ENCODE measurements at places on chromosomes 3 and 15.

GRCh38 chr15:76346669-76347481 is 10.3 kb downstream of the ISL2 start:
- peak; percentile 54 for ATAC-seq

- no peak for ATAC-seq
These were observed 5.5 kb upstream of the RSL24D1 start for GRCh38 chr15:55202206-55202605.

DNA sequence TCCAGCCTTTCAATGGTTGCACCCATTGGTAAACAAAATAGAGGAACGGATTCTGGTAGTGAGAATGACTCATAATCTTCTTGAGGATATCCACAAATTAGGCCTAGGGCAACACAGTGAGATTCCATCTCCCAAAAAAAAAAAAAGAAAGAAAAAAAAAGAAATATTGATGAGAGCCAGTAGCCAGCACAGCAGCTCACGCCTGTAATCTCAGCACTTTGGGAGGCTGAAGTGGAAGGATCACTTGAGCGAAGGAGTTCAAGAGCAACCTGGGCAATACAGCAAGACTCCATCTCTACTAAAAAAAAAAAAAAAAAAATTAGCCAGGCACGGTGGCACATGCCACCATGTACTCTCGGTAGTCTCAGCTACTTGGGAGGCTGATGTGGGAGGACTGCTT is 51.9 kb downstream of the DENND4A start:
- no peak for ATAC-seq

- no peak for ATAC-seq
These were observed 314.2 kb downstream of the ROBO1 start for GRCh38 chr3:79453600-79453999.

DNA sequence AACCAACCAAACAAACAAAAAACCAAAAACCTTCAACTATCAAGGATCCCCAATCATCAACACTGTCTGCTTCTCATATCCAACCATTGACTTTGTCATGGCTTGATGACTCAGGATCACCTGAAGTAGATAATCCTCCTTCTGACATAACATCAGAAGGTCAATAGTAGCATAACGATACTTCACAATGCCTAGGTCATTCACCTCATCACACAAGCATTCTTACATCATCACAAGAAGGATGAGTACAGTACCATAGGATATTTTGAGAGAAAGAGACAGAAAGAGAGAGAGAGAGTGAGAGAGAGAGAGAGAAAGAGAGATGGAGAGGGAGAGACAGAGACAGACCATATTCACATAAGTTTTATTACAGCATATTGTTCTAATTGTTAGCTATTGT is 42.1 kb downstream of the SPATA16 start:
- ATAC-seq: no peak

- no peak for ATAC-seq
These were observed 145.3 kb downstream of the ADAMTS17 start for GRCh38 chr15:100196326-100197058.

- no peak for ATAC-seq
These were observed 284.2 kb downstream of the C3orf38 start for GRCh38 chr3:88434001-88434400.

DNA sequence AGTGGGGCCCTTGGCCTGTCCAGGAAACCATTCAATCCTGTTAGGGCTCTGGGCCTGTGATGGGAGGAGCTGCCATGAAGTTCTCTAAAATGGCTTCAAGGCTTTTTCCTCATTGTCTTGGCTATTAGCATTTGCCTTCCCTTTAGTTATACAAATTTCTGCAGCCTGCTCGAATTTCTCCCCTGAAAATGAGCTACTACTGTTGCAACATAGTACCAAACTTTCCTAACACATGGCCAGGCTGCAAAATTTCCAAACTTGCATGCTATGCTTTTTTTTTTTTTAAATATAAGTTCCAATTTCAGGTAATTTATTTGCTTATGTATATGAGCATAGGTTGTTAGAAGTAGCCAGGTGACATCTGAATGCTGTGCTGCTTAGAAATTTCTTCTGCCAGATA is 560.8 kb upstream of the TBL1XR1 start:
- no peak for ATAC-seq

DNA sequence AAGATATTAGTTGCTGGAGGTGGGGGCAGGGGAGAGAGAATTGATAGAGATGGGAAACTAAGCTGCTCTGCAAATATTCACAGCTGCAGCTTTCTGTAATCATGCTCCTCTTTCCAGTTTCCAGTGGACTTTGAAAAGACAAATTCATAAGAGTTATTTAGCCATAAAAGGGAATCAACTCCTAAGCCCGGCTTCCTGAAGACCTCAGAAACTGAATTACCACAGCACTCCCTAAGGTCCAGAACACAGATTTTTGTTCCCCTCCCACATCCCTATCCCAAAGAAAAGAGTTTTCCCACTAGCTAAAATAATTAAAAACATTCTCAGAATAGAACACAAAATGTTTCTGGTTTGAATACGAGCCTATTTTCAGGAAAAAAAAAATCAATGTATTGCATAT is 871.8 kb upstream of the NR2F2 start:
- ATAC-seq: no peak

DNA sequence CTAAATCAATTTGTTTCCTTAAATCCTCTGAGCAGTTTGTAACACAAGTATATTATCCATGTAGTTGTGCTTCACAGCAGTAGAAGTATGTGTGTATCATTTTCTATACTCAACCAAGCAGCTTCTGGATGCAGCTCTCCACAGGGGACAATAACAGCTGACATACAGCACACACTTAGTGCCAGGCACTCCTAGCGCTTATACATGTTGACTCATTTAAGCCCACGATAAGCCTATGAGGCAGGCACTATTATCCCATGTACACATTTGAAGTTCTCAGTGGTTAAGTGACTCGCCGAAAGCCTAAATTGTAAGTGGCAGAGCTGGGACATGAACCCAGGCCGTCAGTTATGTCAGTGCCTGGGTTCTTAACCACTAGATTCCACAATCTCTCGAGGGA is 20.3 kb upstream of the LPP start:
- no peak for ATAC-seq

GRCh38 chr3:196193133-196193735 is 18.0 kb downstream of the ZDHHC19 start:
- ATAC-seq: no peak

DNA sequence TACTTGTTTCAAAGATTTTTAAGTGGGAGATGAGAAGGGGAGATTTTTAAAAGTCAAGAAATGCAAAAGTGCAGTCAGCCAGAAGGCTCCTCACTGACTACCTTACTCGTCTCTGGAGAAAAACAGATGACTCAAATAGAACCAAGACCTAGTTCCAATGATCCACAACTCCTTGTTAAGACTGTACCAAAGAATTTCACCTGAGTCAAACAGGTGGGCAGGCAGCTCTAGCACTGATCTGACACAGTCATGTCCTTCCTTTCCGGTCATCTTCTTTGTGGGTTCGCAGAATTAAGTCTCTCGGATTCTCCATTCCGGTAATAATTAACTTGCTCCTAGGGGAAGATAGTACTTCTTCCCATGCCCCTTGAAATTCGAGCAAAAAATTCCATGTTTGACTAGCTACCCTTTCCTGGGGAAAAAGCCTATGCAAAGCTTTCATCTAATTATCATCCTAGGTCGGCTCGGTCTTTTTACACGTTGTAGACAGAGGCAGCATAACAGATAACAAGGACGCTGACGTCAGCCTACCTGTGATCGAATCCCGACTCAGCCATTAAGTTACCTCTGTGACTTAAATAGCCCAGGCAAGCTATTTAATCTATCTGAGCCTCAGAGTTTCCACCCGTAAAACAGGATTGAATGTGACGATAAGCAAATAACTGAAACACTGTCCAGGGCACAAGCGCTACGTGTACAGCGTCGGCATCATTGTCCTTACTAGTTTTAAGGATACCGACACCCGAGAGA is 758 bp downstream of the SELENOK start:
- ATAC-seq: no peak

GRCh38 chr15:77201665-77202064 is 130.8 kb upstream of the TSPAN3 start:
- no peak for ATAC-seq

GRCh38 chr3:151315846-151316245 is 774 bp downstream of the GPR87 start:
- ATAC-seq: no peak

- no peak for ATAC-seq
These were observed 80.8 kb downstream of the FBN1 start for GRCh38 chr15:48564690-48565089.

DNA sequence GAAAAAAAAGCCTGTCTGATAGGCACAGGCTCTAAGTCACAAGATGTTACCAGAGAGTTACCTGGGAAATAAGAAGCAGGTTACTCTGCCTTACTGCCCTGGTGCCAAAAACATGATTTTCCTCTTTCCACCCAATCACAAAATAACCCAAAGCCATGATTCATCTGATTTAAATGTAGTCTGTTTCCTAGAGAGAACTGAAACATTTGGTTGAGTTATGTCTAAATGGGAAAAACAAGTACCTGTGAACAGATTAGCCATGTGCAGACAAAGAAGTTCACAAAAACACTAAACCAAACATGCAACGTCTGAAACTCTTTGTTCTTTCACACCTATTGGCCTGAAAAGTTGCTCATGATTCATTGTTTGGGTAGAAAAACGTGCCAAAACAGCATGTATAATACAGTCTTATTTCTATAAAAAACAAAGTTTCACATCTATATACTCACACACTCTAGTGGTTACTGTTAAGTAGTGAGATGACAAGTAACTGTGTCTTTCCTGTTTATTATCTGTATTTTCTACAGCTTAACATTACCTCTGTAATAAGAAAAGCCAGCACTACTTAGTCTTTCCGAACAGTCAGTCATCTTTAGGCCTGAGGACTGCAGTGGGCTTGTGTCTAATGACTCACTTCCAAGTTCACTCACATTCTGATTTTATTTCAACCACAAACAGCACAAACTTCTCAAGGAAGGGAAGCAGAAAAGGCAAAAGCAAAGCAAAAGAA is 30.2 kb downstream of the FAM174B start:
- no peak for ATAC-seq

- no peak for ATAC-seq
These were observed 76.2 kb downstream of the CRYGS start for GRCh38 chr3:186467969-186468368.

GRCh38 chr3:153714588-153715290 is 406.5 kb upstream of the ARHGEF26 start:
- ATAC-seq: no peak

- peak; percentile 14 for ATAC-seq
These were observed 112.1 kb upstream of the ICE2 start for GRCh38 chr15:60590935-60591495.

DNA sequence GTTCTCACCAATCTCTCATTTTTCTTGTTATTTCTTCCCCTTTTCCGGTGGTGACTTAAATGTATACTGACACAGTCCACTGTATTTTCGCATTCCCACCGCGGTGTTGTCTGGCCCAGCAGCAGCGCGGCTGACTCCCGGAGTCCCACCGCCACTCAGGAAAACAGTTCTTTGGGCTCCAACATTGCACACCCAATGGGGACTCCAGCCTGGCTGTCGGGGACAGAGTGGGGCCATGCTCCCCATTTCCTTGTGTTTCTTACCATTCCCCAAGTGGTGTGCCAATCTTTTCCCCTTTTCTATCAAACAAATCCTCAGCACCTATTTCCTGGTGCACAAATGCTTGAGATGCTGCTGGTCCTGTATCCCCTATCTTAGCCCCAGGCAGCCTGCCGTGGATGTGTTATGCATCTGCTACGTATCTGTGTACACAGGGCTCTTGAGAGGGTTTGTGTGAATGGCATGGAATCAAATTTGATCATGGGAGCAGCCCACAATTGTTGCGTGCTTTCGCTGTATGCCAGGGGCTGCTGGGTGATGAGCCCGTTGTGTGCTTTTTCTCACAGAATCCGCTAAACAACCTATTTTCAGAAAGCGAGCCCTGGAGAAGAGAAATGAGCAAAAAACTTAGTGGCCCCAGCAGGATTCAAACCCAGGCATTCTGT is 219.1 kb upstream of the RGMA start:
- ATAC-seq: no peak

GRCh38 chr3:106711650-106712049 is 665.6 kb upstream of the CCDC54 start:
- no peak for ATAC-seq

DNA sequence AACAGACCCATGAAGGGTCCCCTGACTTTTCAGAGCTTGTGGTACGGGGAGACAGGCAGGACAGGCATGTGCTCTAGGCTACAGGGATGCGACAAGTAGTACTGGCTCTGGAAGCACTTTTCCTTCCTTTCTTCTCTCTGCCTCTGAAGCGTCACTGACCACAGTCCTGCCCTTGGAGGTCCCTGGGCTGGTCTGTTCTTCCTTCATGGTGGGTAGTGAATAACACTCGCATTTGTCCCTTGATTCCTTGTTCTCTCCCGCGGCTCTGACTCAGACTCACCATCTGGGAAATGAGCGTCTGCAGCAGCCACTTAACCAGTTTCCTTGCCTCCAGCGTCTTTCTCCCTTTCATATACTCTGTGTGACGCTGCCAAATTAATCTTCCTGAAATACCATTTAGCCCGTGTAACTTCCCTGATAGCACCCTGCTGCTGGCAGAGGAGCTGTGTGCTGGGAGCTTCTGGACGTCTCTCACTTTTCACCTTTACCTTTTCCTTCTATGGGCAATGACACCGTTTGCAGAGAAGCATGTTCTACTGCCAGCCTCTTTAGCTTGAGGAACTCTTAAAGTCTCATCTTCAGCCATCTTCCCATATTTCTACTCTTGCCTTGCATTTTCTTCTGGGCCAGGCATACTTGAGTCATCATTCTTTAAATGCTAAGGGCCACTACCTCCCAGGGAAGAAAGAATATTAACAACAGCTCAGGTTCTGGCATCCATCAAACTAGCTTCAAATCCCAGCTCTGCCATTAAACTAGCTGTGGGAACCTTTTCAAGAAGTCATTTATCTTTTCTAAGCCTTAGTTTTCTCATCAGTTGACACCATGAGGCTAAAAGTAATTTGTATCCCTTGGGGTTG is 33.6 kb downstream of the TMEM45A start:
- ATAC-seq: peak; percentile 21

GRCh38 chr3:136249593-136249992 is 547 bp upstream of the PCCB start:
- ATAC-seq: no peak

DNA sequence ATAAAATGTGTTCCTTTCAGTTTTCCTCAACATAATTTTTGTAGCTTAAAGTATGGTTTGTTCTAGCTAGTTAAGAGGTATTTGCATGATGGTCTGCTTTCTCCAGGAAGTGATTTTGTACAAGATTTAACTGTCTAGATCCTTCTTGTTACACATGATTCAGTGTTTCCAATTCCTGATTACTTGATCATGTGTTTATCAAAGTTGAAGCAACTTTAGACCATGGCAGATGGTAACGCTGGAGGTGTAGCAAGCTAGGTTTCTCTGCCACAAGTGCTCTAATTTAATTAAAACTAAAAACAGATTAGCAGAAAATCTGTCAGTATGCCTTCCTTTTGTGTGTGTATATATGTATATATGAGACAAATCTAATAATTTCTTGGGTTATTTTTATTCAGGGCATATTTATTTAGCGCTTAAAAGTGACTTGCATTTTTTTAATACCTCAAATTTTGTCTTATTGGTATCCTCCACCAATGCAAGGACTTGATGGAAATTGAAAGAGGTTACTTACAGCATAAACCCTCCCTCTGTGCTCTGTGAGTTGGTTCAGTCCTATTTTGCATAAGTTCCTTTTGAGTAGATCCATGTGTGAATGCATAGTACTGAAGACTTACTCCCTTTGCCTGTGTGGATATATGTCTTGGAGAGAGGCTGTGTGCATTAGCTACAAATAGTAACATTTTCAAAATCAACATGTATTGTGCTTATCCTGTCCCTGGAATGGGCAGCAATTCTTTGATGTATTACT is 157.3 kb upstream of the CGNL1 start:
- ATAC-seq: no peak

GRCh38 chr3:34107669-34108068 is 309.2 kb downstream of the PDCD6IP start:
- ATAC-seq: no peak

Measured in gastroesophageal sphincter (tissue), 4 donors.